NCI-H1105 (cell line): ENCODE measurements at places on chromosomes 12 and 14.

DNA sequence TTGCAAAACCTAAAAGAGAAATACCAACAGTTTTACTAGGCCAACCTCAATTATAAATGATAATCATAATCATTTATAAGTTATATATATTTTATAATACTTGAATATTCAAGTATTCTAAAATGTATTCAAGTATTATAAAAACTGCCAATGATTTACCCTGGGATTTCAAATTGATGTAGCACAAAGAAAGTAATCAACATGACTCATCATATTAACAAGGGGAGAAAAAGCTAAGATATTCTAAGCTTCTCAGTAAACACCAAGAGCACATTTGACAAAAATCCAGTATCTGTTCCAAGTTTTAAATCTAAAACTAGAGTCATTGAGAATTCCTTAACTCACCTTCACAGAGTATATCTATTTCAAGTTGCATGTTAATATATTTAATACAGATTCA is 56.1 kb downstream of the CAPZA3 start:
- DNase-seq, result no peak

GRCh38 chr12:13411287-13411686 is 214.8 kb downstream of the EMP1 start:
- DNase-seq, result no peak

DNA sequence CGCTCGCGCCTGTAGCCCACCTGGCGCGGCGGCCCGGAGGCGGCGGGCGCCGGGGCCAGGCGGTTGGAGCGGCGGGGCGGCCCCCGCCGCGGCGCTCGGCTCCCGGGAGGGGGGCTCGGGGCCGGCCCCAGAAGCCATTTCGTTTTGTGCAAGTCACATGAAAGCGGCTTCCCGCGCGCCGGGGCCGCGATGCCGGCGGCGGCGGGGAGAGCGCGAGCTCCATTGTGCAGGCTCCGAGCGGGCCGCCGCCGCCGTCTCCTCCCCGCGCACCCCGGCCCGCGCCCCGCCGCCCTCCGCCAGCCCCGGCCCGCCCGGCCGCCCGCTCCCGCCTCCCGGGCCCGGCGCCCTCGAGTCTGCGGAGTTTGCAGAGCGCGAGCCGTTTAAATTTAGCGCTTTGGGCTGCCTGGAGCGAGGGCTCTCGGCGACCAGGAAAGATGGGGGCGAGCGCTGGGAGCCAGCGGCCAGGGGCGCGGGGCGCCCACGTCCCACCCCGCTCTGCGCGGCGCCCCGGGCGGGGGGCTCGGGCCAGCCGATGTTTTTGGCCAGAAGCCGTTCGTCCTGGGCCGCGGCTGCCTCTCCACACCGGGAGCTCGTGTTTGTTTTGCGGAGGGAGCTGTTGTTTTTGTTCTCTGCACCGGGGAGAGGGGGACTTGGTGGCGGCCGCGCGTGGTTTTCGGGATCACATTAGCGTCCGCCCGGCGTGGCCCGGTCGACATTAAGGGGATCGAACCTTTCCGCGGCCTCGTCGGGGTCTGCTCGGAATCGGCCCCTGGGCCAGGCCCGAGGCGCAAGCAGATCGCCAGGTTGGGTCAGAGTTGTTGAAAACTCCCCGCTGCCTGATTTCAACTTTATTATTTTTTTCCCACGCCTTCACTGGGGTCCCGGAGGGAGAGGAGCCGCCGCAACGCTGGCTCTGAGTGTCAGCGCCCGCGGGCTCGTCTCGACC is 982 bp downstream of the BCL7A start:
- peak; percentile 16 for DNase-seq

DNA sequence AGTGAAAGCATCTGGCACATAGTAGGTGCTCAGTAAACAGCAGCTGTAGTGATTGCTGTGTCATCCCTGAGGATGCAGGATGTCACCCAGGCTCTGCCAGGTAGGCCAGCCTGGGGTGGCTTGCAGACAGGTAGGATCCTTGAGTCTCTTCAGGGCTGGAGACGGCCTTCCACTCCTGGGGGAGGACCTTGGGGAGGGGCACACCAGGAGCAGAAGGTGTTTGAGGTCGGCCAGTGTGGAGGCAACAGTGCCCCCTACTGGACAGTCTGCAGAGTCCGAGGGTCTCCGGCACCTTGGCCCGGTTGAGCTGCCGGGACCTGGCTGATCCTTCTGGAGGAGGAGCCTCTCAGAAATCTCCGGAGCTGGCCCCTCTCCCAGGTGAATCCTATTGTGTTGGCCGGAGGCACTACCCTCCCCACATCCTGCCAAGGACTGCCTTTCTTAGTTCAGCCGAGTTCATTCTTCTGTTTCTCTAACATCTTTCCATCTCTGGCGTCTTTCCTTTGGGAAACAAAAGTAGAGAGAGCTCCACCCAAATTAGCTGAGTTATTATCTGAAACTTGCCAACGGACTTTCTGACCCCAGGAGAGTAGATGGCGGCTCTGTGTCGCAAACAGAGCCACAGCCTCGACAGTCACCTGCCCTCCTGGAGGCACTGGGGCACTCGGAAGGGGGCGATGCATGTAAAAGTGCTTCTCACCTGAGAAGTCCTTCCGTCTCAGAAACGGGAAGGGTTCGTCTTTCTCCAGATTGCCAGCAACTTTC is 41.8 kb upstream of the CLMN start:
- no peak for DNase-seq

- no peak for DNase-seq
Observed at GRCh38 chr14:104882325-104882973, 17.4 kb downstream of the CEP170B start.

DNA sequence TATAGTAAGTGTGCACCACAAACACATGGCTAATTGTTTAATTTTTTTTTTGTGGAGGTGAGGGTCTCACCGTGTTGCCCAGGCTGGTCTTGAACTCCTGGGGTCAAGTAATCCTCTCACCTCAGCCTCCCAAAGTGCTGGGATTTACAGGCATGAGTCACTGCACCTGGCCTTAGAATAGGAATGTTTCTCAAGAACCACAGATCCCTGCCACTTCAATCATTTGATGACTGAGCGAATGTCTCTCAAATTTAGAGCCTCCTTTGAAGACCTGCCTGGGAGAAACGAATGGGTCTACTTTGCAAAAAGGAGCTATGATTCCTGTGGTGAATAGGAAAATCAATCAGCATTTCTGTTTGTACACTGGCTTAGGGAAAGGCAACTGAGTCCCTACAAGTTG is 33.5 kb upstream of the CHST11 start:
- DNase-seq, result no peak

GRCh38 chr12:131833896-131834641 is 5.9 kb downstream of the MMP17 start:
- peak; percentile 15 for DNase-seq
